ENCODE measurements at places on chromosomes 5 and 9. TPM values are rescaled to one million over a fixed set of nuclear protein-coding genes. Genes with fewer than 3 reads are reported as not detected.

Gene SLC34A3
- total RNA-seq, result not detected

Gene FIBCD1
- 4.0 TPM for total RNA-seq

Gene PPP2CA
- 508 TPM for total RNA-seq

Gene SEMA5A
- 14.6 TPM for total RNA-seq

Gene PCDHGB6
- 28.7 TPM for total RNA-seq

- no peaks in the 10 kb centered on the region for H3K36me3 ChIP-seq
- H3K27ac ChIP-seq, result no peak overlapping the region
- DNase-seq, result no peak
- no peak overlapping the region for H3K4me3 ChIP-seq
Measured at GRCh38 chr9:21969011-21969940, 24.9 kb downstream of the CDKN2A start.

- H3K27ac ChIP-seq, result no peak overlapping the region
- H3K4me3 ChIP-seq, result no peak overlapping the region
- no peaks in the 10 kb centered on the region for H3K27me3 ChIP-seq
- no peaks in the 10 kb centered on the region for H3K36me3 ChIP-seq
- peak; percentile 53 for DNase-seq
- no peaks in the 10 kb centered on the region for H3K4me1 ChIP-seq
Measured at GRCh38 chr9:928363-929042, 48.0 kb upstream of the DMRT3 start.

DNA sequence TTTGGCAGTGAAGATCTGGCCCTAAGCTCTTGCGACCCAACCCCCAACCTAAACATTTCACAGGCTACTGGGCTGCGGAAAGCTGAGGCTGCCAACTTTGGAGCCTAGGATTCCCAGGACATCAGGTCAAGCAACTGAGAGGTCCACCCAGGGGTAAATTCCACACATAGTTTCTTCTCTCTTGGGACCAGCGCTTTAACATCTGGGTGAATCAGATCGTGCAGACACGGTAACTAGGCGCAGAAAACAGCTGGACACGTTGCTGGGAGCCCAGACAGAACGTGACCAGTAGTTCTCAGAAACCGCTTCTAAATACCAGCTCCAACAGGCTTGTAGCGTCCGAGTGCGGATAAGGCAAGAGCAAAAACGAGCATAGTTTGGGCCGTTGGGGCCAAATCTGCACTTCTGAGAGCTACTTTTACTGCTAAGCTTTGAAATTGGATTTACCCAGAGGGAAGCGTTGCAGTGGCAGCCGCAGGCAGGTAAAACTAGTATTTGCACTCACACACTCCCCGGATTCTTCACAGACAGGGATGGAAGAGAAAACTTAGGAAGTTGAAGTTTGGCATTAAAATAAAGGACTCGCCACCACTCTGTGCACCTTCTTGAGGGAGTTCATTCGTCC is 11.8 kb downstream of the ITGA1 start:
- peak overlapping the region; percentile 73 for H3K4me3 ChIP-seq
- no peaks in the 10 kb centered on the region for H3K27me3 ChIP-seq
- peak; percentile 95 for DNase-seq
- H3K36me3 ChIP-seq, result no peaks in the 10 kb centered on the region

DNA sequence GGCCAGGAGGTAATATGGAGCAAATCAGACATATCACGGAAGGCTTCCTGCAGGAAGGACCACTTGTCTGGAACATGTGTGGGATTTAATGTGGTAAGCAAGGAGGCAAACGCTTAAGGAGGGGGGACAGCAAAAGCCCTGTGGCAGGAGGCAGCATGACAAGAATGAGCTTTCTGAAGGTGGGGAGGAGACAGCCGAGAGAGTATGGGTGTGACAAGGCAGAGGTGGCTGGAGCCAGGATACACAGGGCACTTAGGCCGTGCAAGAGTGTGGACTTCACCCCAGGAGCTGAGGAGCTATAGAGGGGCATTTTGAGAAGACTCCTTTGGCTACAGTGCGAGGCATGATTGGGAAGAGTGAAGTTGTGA is 14.4 kb upstream of the S1PR3 start:
- no peak overlapping the region for H3K4me3 ChIP-seq
- no peak for DNase-seq
- H3K27me3 ChIP-seq, result no peaks in the 10 kb centered on the region
- no peak overlapping the region for H3K27ac ChIP-seq

- H3K4me3 ChIP-seq, result no peak overlapping the region
- H3K36me3 ChIP-seq, result no peaks in the 10 kb centered on the region
- DNase-seq, result no peak
- H3K27me3 ChIP-seq, result no peaks in the 10 kb centered on the region
Measured at GRCh38 chr5:167694325-167695147, 596.9 kb upstream of the WWC1 start.

GRCh38 chr5:90881626-90882150 is 323.1 kb downstream of the ADGRV1 start:
- no peak overlapping the region for H3K27ac ChIP-seq
- no peak for DNase-seq
- H3K27me3 ChIP-seq, result no peaks in the 10 kb centered on the region

GRCh38 chr9:121670431-121670830 is 19.0 kb downstream of the DAB2IP start:
- peak; percentile 94 for DNase-seq
- no peaks in the 10 kb centered on the region for H3K27me3 ChIP-seq
- H3K4me1 ChIP-seq, result peaks cover 1% of the 10 kb centered on the region
- no peak overlapping the region for H3K27ac ChIP-seq
- no peak overlapping the region for H3K4me3 ChIP-seq

GRCh38 chr9:133204335-133204992 is 4.6 kb downstream of the OBP2B start:
- H3K36me3 ChIP-seq, result no peaks in the 10 kb centered on the region
- H3K4me1 ChIP-seq, result no peaks in the 10 kb centered on the region
- no peak overlapping the region for H3K27ac ChIP-seq
- H3K27me3 ChIP-seq, result peaks cover 34% of the 10 kb centered on the region
- H3K4me3 ChIP-seq, result no peak overlapping the region
- DNase-seq, result no peak

- H3K27me3 ChIP-seq, result no peaks in the 10 kb centered on the region
- no peak overlapping the region for H3K27ac ChIP-seq
- peaks cover 13% of the 10 kb centered on the region for H3K36me3 ChIP-seq
- no peaks in the 10 kb centered on the region for H3K4me1 ChIP-seq
Measured at GRCh38 chr9:77729177-77729576, 81.1 kb upstream of the GNA14 start.

- H3K36me3 ChIP-seq, result no peaks in the 10 kb centered on the region
- no peaks in the 10 kb centered on the region for H3K27me3 ChIP-seq
- peak; percentile 86 for DNase-seq
- peaks cover 7% of the 10 kb centered on the region for H3K4me1 ChIP-seq
- H3K4me3 ChIP-seq, result peak overlapping the region; percentile 85
Measured at GRCh38 chr5:163503106-163504078, 2.0 kb upstream of the MAT2B start.

GRCh38 chr5:93793159-93793781 is 51.9 kb upstream of the POU5F2 start:
- no peak for DNase-seq
- no peak overlapping the region for H3K4me3 ChIP-seq
- no peaks in the 10 kb centered on the region for H3K36me3 ChIP-seq
- H3K4me1 ChIP-seq, result no peaks in the 10 kb centered on the region

DNA sequence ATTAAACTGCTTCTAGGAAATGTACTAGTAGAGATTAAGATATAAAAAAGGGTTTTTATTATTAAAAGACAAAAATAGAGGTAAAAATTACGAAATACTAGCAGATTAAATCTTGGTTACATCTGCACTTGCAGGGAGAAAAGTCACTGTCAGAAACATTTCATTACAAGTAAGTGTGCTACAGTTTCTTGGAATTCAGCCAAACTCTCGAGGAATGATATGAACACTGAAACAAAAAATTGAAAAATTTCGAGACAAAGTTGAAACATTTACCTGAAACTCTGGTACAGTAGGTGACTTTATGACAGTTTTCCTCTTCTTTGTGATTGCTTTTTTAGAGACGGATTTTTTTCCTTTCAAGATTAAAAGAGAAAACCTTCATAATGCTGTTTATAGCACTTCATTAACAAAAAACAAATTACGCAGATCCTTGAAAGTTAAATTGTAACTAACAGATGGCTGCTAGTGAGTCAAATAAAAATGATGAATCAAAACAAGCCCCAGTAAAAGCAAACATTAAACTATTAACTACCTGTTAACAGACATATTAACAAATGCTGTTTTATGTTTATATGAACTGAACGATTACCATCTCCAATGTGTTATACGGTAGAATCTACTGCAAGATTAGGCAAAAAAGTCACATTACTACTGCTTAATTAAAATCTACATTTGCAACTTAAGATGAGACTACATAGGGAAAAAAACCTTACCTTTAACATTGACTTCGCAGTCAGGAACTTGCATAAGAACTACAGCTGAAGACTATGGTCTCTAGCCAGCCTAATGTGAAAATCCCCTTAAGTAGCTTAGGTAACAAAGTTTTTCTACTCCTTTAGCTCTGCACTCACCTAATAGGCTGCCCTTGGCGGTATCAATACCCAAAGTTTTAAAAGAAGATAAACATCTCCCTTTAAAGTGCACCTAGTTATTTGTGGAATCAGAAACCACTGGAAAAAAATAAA is 61.4 kb downstream of the RANBP6 start:
- H3K27ac ChIP-seq, result no peak overlapping the region
- no peaks in the 10 kb centered on the region for H3K36me3 ChIP-seq
- DNase-seq, result peak; percentile 24
- no peak overlapping the region for H3K4me3 ChIP-seq
- H3K4me1 ChIP-seq, result peaks cover 4% of the 10 kb centered on the region

DNA sequence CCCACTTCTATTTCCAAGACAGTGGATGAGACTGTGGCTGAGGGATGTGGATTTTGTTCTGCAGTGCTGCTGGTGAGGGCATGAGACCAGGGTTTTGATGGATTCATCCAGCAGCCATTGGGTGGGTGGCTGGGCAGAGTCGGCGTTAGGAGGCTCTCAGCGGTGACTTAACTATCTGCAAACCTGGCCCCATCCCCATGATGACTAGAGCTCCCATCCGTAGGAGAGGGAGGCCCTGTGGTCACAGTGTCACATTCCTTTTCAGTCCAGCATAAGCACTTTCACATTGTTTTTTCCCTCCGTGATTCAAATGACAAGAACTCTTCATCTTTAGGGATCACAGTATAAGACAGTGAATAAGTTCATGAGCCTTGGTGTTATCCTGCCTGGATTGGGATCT is 60.4 kb upstream of the SPRY4 start:
- H3K27ac ChIP-seq, result no peak overlapping the region
- H3K4me1 ChIP-seq, result peaks cover 23% of the 10 kb centered on the region
- no peak overlapping the region for H3K4me3 ChIP-seq

- no peaks in the 10 kb centered on the region for H3K36me3 ChIP-seq
- DNase-seq, result no peak
- no peak overlapping the region for H3K4me3 ChIP-seq
- H3K4me1 ChIP-seq, result no peaks in the 10 kb centered on the region
- no peak overlapping the region for H3K27ac ChIP-seq
Measured at GRCh38 chr9:99782962-99783718, 38.5 kb upstream of the NR4A3 start.

DNA sequence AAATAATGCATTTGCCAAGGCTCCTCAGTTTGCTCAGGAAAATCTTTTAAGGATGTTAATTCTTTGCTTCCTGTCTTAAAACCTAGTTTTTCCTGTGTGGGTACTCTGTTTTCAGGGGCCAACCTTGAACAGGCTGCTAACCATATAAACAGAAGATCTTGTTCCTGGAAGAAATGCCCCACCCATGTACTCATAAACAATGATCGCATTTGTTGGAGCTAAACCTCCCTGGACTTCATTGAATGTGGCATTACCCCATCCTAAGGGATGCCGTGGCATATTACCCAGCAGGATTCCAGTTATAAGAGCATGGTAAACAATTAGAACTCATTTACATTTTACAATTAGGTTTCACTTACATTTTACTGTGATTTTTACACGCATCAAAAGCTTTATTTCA is 436.0 kb downstream of the ZNF608 start:
- H3K4me3 ChIP-seq, result no peak overlapping the region
- H3K4me1 ChIP-seq, result peaks cover 16% of the 10 kb centered on the region
- no peaks in the 10 kb centered on the region for H3K27me3 ChIP-seq
- no peak for DNase-seq
- no peaks in the 10 kb centered on the region for H3K36me3 ChIP-seq
- no peak overlapping the region for H3K27ac ChIP-seq

DNA sequence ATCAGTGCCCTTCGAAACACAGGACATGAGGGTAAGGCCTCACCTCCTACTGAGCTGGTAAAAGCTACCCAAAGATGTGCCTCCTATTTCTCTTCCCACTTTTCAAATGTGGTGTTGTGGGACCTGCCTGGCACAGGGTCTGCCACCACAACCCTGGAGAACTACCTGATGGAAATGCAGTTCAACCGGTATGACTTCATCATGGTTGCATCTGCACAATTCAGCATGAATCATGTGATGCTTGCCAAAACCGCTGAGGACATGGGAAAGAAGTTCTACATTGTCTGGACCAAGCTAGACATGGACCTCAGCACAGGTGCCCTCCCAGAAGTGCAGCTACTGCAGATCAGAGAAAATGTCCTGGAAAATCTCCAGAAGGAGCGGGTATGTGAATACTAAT is 1.9 kb downstream of the IRGM start:
- no peaks in the 10 kb centered on the region for H3K27me3 ChIP-seq
- H3K4me3 ChIP-seq, result no peak overlapping the region
- no peak overlapping the region for H3K27ac ChIP-seq
- DNase-seq, result no peak
- H3K36me3 ChIP-seq, result no peaks in the 10 kb centered on the region
- no peaks in the 10 kb centered on the region for H3K4me1 ChIP-seq

DNA sequence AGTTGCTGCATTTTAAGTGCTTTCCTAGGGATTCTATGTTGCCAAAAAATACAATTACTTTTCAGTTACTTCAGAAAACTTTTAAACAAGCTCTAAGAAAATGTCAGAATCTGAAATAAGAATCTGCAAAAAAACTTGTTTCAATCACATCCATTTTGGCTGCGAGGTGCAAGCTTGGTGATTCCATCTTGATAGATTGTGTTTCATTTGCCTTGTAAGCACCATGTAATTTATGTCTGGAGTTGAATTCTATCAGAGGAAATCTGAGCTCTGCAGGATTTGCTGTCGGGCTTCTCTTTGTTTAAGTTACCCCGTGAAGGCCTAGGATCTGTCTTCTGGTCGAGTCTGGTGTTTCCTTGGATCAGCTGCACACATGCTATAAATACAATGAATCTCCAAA is 40.4 kb upstream of the MAN2A1 start:
- H3K4me3 ChIP-seq, result no peak overlapping the region
- peaks cover 11% of the 10 kb centered on the region for H3K4me1 ChIP-seq
- DNase-seq, result no peak
- H3K27me3 ChIP-seq, result no peaks in the 10 kb centered on the region
- H3K36me3 ChIP-seq, result no peaks in the 10 kb centered on the region

GRCh38 chr9:33435821-33436277 is 11.5 kb downstream of the AQP3 start:
- H3K27me3 ChIP-seq, result no peaks in the 10 kb centered on the region
- no peaks in the 10 kb centered on the region for H3K4me1 ChIP-seq
- H3K36me3 ChIP-seq, result no peaks in the 10 kb centered on the region
- no peak for DNase-seq
- H3K4me3 ChIP-seq, result no peak overlapping the region
- no peak overlapping the region for H3K27ac ChIP-seq

All from cardiac muscle cell (in vitro differentiated cells and primary cell).